ENCODE measurements at places on chromosomes 3 and 15.

DNA sequence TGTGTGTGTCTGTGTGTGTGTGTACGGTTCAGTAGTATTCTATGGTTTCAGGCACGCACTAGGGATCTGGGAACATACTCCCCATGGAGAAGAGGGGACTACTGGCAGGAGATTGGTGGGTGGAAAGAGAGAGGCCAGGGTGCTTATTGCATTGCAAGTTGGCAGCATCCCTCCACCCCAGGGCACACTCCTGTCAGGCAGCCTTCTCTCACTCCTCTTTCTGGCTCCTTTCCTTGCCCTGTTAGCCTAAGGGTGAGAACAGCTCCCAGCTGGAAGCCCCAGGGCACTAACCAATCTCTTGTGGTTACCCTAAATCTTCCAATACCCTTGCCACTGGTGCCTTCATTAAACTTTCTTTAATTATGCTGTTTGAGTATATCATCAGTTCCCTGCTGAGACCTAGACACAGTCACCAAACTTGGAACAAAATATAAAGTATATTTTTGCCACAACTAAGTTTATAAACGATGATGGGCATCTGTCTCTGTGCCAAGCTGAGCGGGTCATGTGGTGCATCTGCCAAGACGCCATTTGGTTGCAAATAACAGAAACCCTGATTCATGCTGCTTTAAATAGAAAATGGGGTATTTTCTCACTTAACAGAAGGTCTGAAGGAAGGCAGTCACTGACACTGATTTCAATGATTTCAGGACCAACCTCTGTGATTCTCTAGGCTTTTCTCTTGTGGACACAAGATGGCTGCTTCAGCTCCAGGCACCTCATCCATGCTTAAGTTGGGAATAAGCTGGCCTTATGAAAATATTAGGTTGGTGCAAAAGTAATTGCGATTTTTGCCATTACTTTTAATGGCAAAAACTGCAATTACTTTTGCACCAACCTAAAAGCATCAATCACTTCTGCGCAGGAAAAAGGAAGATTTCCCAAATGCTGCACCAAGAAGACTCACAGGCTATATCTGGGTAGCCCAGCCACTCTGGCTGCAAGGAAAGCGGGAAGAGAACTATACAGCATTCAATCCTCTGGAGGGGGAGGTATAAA is 476.9 kb upstream of the PROK2 start:
- DNase-seq: no peak

DNA sequence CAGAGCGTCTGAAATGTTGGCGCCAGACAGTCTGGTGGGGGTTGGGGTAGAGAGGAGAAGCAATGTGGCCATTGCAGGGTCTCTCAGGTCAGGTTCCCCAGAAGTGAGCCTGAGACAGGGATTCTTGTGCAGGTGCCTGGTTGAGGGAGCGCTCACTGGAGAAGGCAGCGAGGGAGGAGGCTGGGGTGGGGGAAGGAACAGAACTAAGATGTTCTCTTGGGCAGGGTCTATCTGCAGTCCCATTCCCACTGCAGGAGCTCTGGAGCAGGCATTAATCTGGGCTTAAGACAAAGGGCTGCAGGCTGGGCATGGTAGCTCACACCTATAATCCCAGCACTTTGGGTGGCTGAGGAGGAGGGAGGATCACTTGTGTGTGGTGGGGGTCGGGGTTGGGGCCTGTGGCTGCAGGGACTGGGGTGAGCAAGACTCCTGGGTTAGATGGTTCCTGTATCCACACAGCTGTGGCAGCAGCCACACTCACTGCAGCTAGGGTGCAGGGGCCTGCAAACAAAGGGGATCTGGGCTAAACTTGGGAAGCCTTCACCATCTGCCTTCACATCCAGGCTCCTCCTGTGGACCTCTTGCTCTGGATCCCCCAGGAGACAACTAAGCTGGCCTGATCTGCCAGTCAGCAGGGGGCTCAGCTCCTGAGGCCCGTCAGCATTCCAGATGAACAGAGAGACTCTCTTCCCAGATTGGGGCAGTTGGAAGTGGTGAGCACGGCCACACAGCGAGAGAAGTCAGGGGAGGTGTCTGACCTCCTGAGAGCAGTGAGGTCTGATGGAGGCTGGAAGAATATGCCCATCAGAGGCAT is 172.5 kb downstream of the ABHD5 start:
- DNase-seq: no peak

DNA sequence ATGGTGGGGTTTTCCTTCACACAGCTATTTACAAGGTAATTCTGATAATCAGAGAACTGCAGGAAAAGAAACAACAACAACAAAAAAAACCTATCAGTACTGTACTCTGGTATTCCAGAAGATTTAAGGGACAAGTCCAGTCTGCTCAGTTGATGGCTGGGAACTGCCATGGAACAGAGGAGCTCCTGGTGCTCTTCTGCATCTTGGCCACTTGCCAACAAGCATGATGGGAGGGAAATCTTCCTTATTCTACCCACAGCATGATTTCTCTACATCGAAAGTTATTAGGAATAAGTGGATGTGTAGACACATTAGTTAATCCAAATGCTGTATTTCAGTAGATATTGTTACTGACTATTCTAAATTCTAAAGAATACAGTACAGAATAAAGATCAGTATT is 51.7 kb downstream of the RASGRP1 start:
- DNase-seq: no peak

GRCh38 chr15:70060993-70061305 is 36.8 kb downstream of the TLE3 start:
- no peak for DNase-seq

GRCh38 chr3:49916686-49917085 is 12.9 kb downstream of the MON1A start:
- DNase-seq: no peak

DNA sequence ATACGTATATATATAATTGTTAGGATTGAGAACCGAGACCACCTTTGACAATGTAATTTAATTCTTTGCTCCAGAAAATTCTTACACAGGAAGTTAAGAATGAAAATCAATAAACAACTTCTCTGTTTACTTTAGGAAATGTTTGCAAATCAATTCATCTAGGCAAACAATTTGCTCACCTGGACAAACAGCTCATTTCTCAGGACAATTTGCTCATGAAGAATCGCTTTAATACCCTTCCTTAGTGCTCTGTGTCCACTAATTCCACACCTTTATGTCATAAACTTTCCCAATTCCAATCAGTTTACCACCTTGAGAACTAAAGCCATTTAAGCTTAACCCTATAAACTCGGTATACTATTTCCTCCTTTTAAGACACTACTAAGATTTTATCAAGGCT is 292.2 kb downstream of the BCHE start:
- DNase-seq: no peak

GRCh38 chr15:33107950-33108349 is 86.6 kb downstream of the FMN1 start:
- no peak for DNase-seq

DNA sequence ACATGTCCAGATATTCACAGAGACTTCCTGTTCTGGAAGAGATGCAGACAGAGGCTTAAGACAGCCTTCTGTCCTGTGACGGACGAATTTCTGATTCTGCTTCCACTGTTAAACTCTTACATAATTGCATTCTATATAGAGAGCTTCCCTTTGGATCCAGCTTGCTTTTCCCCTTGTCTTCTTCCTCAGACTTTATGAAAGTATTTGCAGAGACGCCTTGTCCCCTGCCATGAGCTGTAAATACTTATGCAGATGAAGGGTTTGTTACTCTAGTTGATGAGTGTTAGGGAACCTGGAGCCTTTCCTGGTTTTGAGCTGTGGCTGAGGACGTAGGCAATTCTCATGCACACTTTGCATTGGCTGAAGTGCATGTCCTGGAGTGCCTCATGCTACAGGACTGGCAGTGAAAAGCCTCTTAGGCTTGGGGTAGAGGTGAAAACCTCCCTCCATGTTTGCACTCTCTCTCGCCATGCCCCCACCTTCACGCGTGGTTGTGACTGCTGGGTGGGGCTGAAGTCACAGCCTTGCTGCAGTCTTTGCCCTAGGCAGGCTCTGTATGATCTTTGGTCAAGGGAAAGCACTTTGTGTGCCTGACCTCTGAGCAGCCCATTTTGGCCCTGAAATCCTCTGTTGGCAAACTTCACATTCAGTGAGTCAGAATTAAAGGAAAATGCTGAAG is 286.6 kb downstream of the PTPRG start:
- DNase-seq: no peak

- no peak for DNase-seq
Measured at GRCh38 chr3:31196881-31197364, 302.5 kb upstream of the GADL1 start.

GRCh38 chr15:101470548-101471239 is 18.8 kb downstream of the PCSK6 start:
- no peak for DNase-seq

GRCh38 chr15:30954674-30955073 is 36.8 kb downstream of the MTMR10 start:
- DNase-seq: no peak

DNA sequence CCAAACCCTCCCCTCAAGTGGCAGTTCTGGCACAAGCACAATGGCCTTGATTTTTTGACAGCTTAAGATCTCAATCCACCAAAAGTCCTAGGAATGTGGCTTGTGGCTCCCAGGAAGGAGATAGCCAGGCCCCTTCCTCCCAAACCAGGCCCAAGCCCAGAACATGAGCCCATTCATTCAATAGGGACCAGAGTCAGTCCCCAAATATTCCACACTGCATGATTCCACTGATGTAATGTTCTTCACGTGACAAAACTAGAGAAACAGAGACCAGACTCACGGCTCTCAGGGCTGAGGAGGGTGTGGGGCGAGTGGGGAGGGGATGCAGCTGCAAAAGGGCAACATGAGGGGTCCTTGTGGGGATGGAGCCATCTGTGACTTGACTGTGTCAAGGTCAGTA is 25.5 kb downstream of the ABTB1 start:
- DNase-seq: no peak

DNA sequence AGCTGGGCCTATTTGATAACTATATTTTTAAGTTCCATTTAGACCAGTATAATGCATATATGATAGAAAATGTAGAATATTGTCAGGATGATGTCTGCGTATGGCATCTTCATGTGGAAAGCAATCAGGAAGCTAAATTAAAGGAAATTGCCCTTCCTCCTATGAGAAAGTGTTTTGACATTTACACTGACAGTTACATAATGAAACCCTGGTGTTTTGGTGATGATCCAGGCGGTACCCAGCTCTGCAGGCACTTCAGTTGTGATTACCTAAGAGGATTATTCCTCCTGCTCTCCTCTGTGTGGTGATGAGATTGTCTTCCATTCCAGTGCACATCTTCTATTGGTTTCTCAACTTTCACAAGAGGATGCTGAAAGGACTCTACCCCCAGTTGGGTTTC is 126.5 kb upstream of the MITF start:
- no peak for DNase-seq

DNA sequence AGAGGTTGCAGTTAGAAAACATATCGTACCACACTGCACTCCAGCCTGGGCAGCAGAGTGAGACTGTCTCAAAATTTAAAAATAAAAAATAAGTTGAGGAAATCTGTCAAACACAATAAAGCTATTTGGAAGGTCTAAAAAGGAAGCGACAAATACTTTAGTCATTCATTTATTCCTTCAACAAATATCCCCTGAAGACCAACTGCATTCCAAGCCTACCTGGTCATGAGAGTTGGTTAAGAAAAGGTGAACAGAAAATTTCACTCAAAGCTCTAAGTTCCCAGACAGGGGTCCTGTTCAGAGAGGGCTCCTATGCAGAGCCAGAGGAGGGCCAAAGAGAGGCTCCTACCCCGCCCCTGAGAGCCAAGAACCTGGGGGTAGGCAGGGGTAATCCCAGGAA is 15.4 kb upstream of the PRKAR2A start:
- DNase-seq: no peak

- DNase-seq: no peak
Measured at GRCh38 chr3:194367992-194368841, 1.3 kb downstream of the LRRC15 start.

DNA sequence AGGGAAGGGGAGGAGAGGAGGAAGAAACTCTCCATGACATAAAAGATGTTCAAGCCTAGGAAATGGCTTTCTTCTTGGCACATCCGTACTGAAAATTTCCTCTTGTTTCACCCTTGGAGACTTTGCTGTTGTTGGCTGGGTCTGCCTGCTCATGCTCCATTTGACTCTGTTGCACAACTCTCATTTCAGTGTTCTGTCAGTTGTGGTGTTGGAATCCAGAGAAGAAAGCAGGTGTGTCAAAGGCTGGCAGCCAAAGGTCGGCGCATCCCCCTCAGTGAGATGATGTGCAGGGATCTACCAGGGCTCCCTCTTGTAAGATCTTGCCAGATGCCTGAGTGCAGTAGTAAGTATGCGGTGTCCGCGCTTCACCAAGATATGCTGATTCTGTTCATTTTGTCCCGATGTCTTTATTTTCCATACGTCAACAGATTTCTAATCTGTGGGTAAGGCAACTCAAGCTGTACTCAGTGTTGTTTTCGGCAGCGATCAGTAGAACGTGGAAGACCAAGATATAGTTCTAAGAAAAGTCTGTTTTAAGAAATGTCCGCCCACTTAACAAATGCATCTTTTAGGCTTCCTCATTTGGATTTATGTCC is 265.2 kb upstream of the GOLGA6L4 start:
- DNase-seq: no peak

DNA sequence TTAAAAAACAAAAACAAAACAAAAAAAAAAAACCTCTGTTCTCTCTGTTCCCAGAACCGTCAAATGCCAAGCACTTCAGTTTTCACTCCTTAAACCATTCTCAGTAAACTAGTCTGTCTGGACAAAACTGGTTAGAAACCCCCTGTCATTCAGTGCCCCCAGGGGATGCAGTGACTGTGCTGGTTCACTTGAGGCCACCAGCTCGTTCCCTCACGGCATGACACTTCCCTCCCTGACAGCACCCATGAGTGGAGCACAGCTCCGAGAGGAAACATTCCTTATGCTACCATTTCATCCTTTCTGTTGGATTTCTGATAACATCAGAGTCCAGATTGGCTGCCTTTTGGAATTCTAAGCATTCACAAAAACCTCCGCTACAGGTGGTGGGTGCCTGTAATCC is 244.0 kb upstream of the TPM1 start:
- no peak for DNase-seq

DNA sequence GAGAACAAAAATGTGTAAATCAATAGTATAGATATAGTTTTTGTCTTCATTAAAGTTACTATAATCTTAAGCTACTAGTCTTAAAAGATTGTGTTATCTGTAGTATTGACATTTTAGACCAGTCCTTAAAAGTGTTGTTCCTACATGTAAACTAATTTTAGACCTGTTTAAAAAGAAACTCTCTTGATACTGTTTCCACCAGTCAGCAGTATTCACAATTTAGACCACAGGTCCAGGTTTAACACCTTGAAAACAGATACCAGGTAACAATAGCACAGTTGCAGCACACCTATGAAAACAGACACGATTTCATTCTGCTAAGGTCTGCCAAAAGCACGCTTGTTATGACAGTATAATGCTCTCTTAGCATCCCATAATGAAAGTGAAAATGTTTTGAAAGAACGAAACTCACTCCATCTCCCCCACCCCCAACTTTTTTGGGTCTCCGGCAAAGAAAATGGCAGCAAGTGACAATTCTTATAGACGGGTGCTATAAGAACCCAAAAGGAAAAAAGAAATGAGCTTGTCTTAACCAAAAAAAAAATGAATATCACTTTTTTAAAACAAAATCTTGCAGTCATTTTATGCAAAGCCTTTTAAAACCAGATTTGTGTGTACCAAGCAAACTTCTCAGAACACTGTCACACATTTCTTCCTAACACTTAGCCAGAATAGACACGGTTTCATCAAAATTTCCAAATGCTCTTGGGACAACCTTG is 1.6 kb downstream of the EIF4E3 start:
- peak; percentile 41 for DNase-seq

GRCh38 chr15:46732060-46732459 is 985.2 kb upstream of the SEMA6D start:
- no peak for DNase-seq

- no peak for DNase-seq
Measured at GRCh38 chr3:38969317-38970235, 82.2 kb downstream of the SCN11A start.

All from activated CD4-positive, alpha-beta T cell treated with anti-CD3 and anti-CD28 coated beads, Interleukin-2, amount 50 U/mL, for 1 hour (primary cell).